ENCODE measurements at places on chromosomes 1 and 21.

- DNase-seq: no peak
Observed at GRCh38 chr1:19435181-19435580, 50.2 kb downstream of the CAPZB start.

DNA sequence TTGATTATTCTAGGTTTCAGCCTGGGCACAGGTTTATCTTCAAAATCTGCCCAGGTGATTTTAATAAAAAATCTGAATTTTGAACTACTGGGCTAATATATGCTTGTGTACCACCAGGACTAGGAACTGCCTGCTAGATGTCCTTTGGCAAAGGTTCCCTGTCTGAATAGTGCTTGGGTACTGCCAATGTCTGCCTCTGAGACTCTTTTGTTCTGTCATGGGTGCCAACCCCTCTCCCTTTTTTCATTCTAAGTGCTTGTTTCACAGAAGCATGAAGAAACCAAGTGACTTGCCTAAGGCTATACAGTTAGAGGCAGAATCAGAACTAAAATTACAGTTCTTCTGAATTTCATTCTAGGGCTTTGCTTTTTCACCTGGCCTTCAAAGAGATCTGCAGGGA, 106.3 kb upstream of the CACHD1 start:
- no peak for DNase-seq

GRCh38 chr1:162663589-162664106, 31.4 kb downstream of the DDR2 start:
- no peak for DNase-seq

DNA sequence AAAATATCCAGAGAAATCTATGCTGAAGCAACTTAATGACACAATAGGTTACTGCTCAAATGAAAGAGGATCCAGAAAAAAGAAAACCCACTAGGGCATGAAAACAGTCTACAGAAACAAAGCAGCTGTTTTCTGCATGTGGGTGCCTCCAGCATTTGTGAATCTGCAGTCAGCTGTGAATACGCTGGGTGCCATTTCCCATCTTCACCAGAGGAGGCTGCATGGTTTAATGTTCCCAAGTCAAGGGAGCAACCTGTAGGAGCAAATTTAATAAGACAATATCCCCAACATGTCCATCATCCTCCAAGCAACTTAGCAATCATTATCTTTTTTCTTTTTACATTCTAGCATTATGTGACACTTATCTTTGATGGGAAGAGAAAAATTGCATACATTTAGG, 396.6 kb downstream of the BRINP2 start:
- no peak for DNase-seq

GRCh38 chr1:94020764-94021579, 100.0 kb downstream of the ABCA4 start:
- peak; percentile 57 for DNase-seq

- DNase-seq: no peak
Observed at GRCh38 chr21:41133874-41134522, 34.0 kb upstream of the BACE2 start.

DNA sequence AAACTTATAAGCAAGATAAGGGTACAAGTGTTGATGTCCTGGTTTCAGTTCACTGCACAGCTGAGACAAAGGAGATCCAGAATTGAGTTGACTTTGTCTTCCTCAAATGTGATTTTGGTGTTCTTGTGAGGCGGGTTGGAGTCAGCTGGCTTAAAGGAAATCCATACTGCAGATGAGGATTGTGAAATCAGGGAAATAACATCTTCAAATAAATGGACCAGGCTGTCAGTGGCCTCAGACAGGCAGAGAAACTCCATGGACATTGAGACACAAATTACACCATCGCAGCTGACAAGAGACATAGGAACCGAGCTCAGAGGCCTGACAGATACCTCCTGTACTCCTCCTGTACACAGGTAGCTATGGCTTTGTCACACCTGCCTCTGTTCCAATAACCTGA, 27.0 kb upstream of the REG4 start:
- DNase-seq: no peak

DNA sequence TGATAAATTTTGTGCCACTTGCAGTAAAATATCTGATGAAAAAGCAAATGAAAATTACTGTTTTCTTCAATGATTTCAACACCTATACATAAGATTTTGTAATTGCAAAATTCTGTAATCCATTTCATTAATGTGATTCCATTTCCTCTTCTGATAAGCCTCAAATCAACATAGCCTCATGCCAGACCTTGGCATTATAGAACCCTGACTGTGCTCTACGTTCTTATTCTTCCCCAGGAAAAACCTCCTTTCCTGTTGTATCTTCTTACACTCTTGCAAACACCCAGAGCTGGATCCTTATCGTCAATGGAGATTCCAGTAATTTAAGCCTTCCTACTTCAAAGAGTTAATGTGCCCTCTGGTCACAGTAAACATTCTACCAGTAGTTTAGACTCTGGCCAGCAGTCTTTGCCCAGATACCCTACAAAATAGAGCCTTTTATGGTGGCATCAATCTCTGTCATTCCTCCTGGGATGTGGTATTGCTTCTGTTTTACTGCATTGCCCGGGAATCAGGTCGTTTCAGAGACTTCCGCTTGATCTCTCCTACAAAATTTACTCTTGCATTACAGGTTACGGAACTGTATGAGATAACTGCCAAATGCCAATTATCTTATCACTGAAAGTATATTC, 48.5 kb upstream of the CHRM3 start:
- DNase-seq: no peak

All from HS-27A (cell line).